SJSA1 (cell line): ENCODE measurements at places on chromosomes 13 and 19.
A peak's percentile ranks its signal among the peaks of the same experiment; 100 is the strongest.

- DNase-seq = no peak
Measured at GRCh38 chr19:7678971-7679751, 1.5 kb upstream of the TRAPPC5 start.

DNA sequence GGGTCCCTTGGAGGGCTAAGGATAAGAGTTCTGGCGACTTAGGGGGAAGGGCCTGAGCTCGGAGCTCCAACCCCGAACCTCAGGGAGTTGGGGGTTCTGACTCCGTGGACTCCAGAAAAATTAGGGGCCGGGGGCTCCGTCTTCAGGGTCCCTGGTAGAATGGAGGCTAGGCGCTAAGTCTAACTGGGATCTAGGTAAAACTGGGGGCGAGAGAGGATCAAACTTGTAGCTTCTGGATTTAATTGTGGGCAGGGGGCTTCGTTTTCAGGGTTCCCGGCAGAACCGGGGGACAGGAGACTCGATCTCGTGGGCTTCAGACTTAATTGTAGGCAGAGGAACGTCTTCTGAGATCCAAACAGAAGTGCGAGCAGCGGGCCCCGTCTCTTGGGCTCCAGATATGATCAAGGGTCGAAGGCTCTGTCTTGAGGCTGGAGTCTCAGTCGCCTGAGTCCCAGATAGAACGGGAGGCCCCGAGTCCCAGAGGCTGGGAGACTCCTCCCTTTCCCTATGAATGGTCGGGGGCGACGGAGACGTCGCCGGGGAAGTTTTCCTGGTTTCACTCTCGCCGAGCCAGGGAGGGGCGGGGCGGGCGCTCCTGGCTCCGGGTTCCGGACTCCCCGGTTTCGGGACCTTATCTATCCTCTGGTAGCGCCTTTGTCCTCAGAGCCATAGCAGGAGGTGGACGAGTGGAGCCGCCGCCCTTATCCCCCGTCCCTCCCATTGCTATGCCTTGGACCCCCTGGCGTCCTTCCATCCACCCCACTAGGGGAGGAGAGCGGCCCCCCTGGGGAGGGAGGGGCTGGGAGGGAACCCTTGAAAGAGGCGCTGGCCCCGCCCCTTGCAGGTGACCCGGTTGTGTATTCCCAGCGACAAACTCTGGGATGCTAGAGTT, 1.3 kb downstream of the NECTIN2 start:
- peak; percentile 77 for DNase-seq

- no peak for DNase-seq
Measured at GRCh38 chr13:102328909-102329308, 72.9 kb downstream of the FGF14 start.

- no peak for DNase-seq
Measured at GRCh38 chr13:109813663-109814062, 27.3 kb upstream of the IRS2 start.

- peak; percentile 35 for DNase-seq
Measured at GRCh38 chr13:44575741-44576350, at the start of gene TSC22D1. Gene TSC22D1 (minus strand): TSS chr13:44576330. CDS start chr13:44576074, 256 bp downstream.

- no peak for DNase-seq
Measured at GRCh38 chr13:105342281-105342820, 1193.1 kb downstream of the EFNB2 start.

DNA sequence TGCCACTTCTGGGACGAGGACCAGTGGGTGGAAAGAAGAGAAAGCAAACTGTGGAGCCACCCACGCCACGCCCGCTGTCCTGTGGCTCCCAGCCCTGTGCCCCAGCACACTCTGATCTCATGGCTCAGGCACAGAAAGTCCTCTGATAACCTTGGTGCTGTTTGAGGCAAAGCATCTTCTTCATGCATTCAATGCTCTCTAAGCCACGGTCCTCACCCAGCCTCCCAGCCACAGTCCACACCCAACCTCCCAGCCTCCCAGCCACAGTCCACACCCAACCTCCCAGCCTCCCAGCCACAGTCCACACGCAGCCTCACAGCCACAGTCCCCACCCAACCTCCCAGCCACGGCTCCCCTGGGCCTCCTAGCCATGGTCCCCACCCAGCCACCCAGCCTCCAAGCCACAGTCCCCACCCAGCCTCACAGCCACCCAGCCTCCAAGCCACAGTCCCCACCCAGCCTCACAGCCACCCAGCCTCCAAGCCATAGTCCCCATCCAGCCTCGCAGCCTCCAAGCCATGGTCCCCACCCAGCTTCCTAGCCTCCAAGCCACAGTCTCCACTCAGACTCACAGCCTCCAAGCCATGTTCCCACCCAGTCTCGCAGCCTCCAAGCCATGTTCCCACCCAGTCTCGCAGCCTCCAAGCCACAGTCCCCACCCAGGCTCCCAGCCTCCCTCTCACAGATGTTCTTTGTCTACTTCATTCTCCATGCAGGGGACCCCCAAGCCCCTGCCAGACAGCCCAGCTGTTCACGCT, 74.9 kb downstream of the SOX1 start:
- peak; percentile 47 for DNase-seq
